Daoy (cell line): ENCODE measurements at places on chromosomes 7 and 10.

- DNase-seq = no peak
Measured at GRCh38 chr10:16947069-16947468, 129.8 kb upstream of the RSU1 start.

- DNase-seq = no peak
Measured at GRCh38 chr7:36496576-36496975, 106.9 kb downstream of the ANLN start.

- no peak for DNase-seq
Measured at GRCh38 chr7:21084286-21084685, 297.6 kb upstream of the SP8 start.

GRCh38 chr7:140230861-140231770 is 54.3 kb upstream of the KDM7A start:
- DNase-seq = peak; percentile 64

GRCh38 chr7:73971322-73971703 is 56.7 kb upstream of the ELN start:
- no peak for DNase-seq

GRCh38 chr10:17445400-17445998 is 8.9 kb downstream of the ST8SIA6 start:
- DNase-seq = no peak
